Posterior vena cava (tissue), 2 donors: ENCODE measurements at places on chromosomes 16 and 17. TPM values are rescaled to one million over a fixed set of nuclear protein-coding genes. Genes with fewer than 3 reads are reported as not detected.

Gene FZD2
- total RNA-seq = 10.4 TPM

Gene ZG16
- not detected for total RNA-seq

Gene ZPBP2
- not detected for total RNA-seq

Gene GDPD1
- total RNA-seq = 2.5 TPM

Gene NUP93
- total RNA-seq = 42.8 TPM

Gene HES7
- total RNA-seq = not detected

Gene CENPV
- total RNA-seq = 25.9 TPM

Gene AURKB
- total RNA-seq = 0.69 TPM

Gene MT1F
- 9.1 TPM for total RNA-seq

Gene GFAP
- total RNA-seq = 0.51 TPM

Gene DHODH
- 8.0 TPM for total RNA-seq

Gene APOBR
- total RNA-seq = 2.7 TPM

Gene RNF43
- total RNA-seq = not detected

Gene HOXB7
- total RNA-seq = 8.0 TPM

Gene MLKL
- 14.4 TPM for total RNA-seq

Gene DOC2A
- total RNA-seq = 0.28 TPM

Gene P2RX1
- 115 TPM for total RNA-seq

Gene CES3
- total RNA-seq = 0.10 TPM

Gene SYNGR3
- 0.33 TPM for total RNA-seq

Gene SLC9A5
- 0.57 TPM for total RNA-seq

Gene TK1
- 1.4 TPM for total RNA-seq

Gene KRT40
- not detected for total RNA-seq

Gene SLC4A1
- total RNA-seq = 1.5 TPM

Gene CA10
- not detected for total RNA-seq

Gene NDRG4
- 8.6 TPM for total RNA-seq

Gene MYH13
- total RNA-seq = not detected

Gene GINS2
- total RNA-seq = 0.56 TPM

Gene GP1BA
- total RNA-seq = not detected
